Smooth muscle cell of bladder (primary cell): ENCODE measurements at places on chromosomes 7 and 10. TPM values are rescaled to one million over a fixed set of nuclear protein-coding genes. Genes with fewer than 3 reads are reported as not detected.

TRPV5 gene
- not detected in 2 replicates for total RNA-seq

DLX5 gene
- not detected in 2 replicates for total RNA-seq

ZNF92 gene
- 3.6 and 3.9 TPM in 2 replicates for total RNA-seq

POM121C gene
- 8.0 and 12.0 TPM in 2 replicates for total RNA-seq

SLC16A9 gene
- total RNA-seq: 0.14 and 0.55 TPM in 2 replicates

ACHE gene
- total RNA-seq: not detected in 2 replicates

AFAP1L2 gene
- 0.09 and 0.14 TPM in 2 replicates for total RNA-seq
